Kidney glomerular epithelial cell (primary cell): ENCODE measurements at places on chromosomes 2 and 18.
A peak's percentile ranks its signal among the peaks of the same experiment; 100 is the strongest.

DNA sequence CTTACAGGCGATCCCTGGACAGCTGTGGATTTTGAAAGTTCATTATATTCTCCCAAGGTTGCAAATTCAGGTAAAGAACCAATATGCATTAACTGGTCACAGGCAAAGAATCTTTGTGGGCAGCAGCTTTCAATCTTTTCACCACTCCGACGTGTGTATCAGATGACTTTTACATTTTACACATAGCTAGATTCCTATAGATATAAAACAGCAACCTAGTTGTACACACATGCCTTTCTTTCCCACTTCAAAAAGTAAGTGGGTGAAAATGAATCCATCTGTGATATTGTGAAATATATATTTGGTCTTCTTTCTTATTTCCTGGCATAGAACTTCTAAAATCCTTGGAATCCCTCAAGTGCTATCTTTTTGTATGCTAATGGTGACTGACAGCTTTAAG is 72.5 kb downstream of the SCG2 start:
- DNase-seq, result no peak

DNA sequence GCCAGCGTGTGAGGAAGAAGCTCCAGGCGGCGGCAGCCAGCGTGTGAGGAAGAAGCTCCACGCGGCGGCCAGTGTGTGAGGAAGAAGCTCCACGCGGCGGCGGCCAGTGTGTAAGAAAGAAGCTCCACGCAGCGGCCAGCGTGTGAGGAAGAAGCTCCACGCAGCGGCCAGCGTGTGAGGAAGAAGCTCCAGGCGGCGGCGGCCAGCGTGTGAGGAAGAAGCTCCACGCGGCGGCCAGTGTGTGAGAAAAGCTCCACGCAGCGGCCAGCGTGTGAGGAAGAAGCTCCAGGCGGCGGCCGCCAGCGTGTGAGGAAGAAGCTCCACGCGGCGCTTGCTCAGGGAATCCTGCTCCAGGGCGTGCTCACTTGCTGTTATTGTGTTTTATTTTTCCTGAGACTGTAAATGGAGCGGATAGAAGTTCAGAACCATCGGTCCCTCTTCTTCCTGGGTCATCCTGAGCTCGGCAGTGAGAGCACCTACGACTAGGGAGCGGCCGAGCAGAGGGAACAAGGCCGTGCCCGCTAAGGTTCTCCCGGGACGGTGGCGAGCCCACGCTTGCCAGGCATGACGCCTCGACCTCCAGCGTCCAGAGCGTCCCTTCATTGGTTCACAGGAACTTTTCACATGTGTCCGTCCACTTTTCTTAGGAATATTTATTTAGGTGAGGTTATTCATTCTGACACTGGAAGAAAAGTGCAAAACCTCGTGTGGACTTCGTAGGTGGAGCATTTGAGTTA is 94.2 kb downstream of the TMEM18 start:
- DNase-seq, result no peak

DNA sequence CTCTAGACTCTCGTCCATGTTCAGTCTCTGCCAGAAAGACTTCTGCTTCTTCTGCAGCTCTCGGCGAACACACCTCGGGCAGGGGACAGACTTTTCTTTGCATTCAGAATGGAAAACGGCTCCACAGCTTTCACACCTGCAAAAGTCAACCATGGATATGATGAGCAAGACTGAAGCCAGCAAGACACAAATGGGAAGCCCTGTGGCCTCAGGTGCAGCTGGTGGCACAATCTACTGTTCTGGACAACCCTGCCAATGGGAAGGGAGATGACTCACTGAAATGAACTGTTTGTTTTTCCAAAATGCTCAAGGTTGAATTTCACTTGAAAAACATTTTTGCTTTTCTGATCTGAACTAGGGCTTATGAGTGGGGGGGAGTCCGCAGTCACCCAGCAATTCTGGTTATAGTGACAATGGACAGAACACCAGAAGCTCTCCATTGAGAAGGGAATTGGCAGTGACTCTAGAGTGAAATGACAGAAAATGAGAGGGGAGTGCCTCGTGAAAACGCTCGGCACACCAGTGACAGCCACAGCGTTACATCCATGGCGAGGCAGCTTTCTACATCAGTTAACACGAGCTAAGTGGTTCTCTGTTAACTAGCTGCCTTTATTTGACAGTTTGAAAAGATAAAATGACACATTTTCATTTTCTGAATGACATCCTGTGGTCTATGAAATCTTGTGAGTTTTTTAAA is 58.8 kb upstream of the FZD5 start:
- DNase-seq, result no peak

- DNase-seq, result no peak
These were observed 835.1 kb downstream of the RNF144A start for GRCh38 chr2:7752291-7752690.

- DNase-seq, result no peak
These were observed 12.2 kb downstream of the CAPG start for GRCh38 chr2:85397925-85398331.

- DNase-seq, result no peak
These were observed 275.9 kb downstream of the DCC start for GRCh38 chr18:52615943-52616342.

GRCh38 chr2:235553291-235553690 is 59.4 kb downstream of the AGAP1 start:
- no peak for DNase-seq

DNA sequence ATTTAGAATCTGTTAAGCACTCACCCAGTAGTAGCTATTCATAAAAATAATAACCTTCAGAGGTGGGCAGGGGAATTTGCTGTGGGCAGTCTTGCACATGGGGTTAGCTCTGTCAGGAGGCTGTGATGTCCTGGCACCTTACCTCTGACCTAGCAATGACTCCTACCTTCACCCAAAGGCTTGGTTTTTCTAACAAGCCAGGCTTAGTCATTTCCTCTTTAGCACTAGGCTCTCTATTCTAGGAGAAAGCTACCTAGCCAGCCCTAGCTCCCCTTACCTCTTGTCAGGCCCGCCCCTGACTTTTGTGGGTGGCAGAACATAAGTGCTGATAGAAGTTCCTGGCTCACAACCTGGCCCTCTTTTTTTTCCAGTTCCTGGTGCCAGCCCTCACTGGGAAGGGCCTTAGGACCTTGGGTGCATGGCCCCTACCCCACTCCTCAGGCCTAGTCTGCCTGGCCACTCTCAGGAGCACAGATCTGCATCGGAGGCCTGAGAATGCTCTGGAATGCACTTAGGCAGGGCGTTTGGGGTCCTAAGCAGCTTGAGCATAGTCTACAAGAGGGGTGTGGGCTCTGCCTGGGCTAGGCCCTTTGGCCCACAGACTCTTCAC is 17.7 kb downstream of the CPLX4 start:
- DNase-seq, result peak; percentile 18

GRCh38 chr2:111121828-111122630 is 1.3 kb downstream of the BCL2L11 start:
- DNase-seq, result peak; percentile 74

DNA sequence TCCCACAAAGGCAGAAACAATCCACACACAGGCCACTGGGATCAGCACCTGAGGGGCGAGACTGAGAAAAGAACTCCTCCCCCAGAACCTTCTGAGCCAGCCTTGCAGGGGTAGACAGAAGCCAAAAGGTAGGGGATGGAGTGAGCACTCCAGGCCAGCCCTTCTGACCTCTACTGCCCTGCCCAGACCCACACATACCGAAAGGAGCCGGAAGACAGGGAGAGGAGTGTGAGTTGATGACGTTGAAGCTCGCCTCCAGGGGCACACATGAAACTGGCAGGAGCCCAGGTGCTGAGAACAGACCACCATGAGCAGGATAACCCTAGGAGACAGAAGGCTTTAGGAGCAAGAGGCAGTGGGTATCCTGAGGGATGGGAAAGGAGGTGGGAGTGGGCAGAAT is 1.8 kb downstream of the SLC23A3 start:
- DNase-seq, result no peak

- no peak for DNase-seq
These were observed 90.8 kb downstream of the MIB1 start for GRCh38 chr18:21831413-21831831.

DNA sequence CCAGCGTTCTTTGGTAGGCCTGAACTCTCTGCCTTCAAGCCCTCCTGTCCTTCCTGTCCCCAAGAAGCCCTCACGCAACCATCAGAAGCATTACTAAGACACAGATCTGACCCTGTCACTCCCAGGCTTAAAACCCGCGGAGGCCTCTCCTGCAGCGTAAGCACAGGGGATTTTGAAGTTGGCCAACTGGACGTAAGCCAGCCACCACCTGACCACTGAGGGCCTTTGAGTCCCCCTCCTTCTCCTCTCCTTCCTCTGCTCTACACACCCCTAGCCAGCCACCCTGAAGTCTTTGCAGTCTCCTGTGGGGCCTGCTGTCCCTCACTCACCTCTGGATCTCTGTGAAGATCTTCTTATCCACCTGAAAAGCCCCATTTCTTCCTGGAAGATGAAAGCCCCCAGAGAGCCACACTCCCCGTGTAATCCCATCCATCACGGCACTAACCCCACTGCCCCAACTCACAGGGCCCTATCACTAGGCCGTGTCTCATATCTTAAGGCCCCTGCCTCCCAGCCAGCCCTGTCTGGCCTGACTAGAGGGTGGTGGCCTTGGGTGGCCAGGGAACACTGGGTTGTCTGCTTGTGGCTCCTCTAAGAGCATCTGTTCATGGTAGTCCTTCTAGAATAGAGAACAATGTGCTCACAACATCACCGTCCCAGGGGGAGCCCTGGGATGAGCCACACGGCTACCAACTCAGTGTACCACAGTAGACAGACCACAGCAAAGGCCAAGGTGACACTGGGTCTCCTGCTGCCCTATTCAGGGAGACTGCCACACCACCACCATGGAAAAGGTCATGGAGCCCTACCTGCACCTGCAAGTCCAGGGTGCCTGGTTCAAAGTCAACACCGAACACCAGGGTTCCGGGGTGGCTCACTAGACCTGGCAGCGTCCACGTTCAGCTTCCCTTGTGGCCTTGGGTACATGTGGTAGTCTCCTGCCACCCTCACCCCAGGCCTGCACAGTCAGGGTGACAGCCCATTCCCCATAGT is 191.6 kb downstream of the ZBTB7C start:
- no peak for DNase-seq

DNA sequence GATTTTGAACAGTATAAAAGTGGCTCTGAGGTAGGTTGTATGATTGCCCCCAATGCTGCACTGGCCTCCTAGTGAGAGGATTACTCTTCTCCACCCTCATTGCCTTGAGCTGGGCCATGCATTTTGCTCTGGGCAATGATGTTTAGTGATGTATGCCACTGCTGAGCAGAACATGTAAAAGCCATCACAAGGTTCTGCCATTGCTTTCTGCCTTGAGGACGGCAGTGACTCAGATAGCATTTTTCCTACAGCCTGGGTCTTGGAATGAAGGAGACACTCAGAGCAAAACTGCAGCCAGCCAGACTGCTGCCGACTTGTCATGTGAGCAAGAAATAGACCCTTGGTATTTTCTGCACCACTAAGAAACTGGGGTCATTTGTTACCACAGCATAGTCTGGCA is 27.6 kb downstream of the GPATCH11 start:
- no peak for DNase-seq
